Muscle of back (tissue), 13 donors: ENCODE measurements at places on chromosomes 1 and 21. TPM values are rescaled to one million over a fixed set of nuclear protein-coding genes. Genes with fewer than 3 reads are reported as not detected.

KRTAP10-3 gene
- polyA plus RNA-seq: not detected

GRCh38 chr1:106217765-106218164 lies 838.7 kb upstream of the PRMT6 start:
- peak; percentile 2 for DNase-seq

B3GALT2 gene
- polyA plus RNA-seq: 6.9 TPM

RCSD1 gene
- 49.2 TPM for polyA plus RNA-seq

DNA sequence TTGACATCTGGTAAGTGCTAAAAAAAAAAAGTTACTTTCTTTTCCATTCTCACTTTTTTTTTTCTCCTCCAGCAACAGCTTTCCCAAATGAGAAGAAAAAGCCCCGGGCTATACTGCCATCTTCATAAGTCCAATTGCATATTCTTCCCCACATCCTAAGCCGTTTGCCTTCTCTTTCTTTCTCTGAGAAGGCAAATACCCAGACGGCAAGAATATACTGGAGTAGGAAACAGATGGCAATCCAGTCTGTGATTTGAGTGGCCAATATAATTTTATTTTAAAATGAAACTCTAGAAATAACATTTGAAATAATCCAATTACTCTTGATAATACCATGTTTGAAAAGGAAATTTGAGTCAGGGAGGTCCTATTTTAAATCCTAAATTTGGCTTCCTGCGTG lies 44.6 kb upstream of the GREM2 start:
- DNase-seq: no peak

DNA sequence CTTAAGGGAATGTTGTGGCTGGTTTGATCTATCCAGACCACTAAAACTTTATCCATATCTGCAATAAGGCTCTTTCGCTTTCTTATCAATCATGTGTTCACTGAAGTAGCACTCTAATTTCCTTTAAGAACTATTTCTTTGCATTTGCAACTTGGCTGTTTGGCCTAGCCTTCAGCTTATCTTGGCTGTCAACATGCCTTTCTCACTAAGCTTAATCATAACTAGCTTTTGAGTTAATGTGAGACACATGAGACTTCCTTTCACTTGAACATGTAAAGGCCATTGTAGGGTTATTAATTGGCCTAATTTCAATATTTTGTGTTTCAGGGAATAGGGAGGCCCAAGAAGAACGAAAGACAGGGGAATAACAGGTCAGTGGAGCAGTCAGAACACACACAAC lies 124.7 kb downstream of the TNFSF18 start:
- DNase-seq: no peak

KLHDC8A gene
- polyA plus RNA-seq: 1.0 TPM

CD2 gene
- polyA plus RNA-seq: 0.34 TPM

- DNase-seq: no peak
Measured at GRCh38 chr1:191869790-191870312, 288.4 kb upstream of the RGS18 start.

CA6 gene
- 0.20 TPM for polyA plus RNA-seq
